Glutamatergic neuron (in vitro differentiated cells): ENCODE measurements at places on chromosomes 5 and 9. TPM values are rescaled to one million over a fixed set of nuclear protein-coding genes. Genes with fewer than 3 reads are reported as not detected.

- H3K36me3 ChIP-seq = peaks cover 21% of the 10 kb centered on the region
- no peak overlapping the region for H3K4me3 ChIP-seq
- peaks cover 6% of the 10 kb centered on the region for H3K27me3 ChIP-seq
- peaks cover 6% of the 10 kb centered on the region for H3K4me1 ChIP-seq
- no peak overlapping the region for H3K27ac ChIP-seq
These were observed 87.9 kb downstream of the ANKH start for GRCh38 chr5:14783691-14784090.

GRCh38 chr5:138095100-138095907 lies 11.5 kb downstream of the WNT8A start:
- H3K27me3 ChIP-seq = peaks cover 20% of the 10 kb centered on the region
- peaks cover 17% of the 10 kb centered on the region for H3K36me3 ChIP-seq
- no peak for DNase-seq
- H3K4me3 ChIP-seq = no peak overlapping the region
- H3K27ac ChIP-seq = no peak overlapping the region

DNA sequence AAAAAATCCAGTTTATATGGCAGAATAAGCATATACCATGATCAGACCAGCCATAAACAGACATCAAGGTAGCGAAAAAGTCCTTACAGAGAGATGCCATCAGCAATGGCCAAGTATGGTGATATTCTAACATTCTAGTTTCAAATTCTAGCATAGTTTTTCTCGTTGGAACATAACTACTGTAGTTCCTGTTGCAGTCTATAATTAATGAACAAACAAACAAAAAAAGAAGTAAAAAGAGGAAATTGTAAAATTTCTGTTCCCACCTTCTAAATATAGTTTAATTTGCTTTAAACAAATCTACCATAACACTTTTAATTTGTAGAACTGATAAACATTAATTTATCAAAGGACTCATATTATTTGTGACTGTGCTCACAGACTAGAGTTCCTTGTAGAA lies 9.9 kb upstream of the CD180 start:
- peaks cover 2% of the 10 kb centered on the region for H3K27me3 ChIP-seq
- DNase-seq = no peak
- H3K4me3 ChIP-seq = no peak overlapping the region
- peaks cover 19% of the 10 kb centered on the region for H3K4me1 ChIP-seq
- no peaks in the 10 kb centered on the region for H3K36me3 ChIP-seq
- no peak overlapping the region for H3K27ac ChIP-seq

GRCh38 chr5:139708434-139708861 lies 60.3 kb downstream of the CXXC5 start:
- H3K27ac ChIP-seq = peak overlapping the region; percentile 91
- no peaks in the 10 kb centered on the region for H3K36me3 ChIP-seq
- no peak for DNase-seq
- peaks cover 11% of the 10 kb centered on the region for H3K27me3 ChIP-seq
- H3K4me1 ChIP-seq = peaks cover 19% of the 10 kb centered on the region

- peaks cover 6% of the 10 kb centered on the region for H3K4me1 ChIP-seq
- H3K27me3 ChIP-seq = peaks cover 17% of the 10 kb centered on the region
- DNase-seq = no peak
- no peak overlapping the region for H3K4me3 ChIP-seq
These were observed 584 bp upstream of the KLF9 start for GRCh38 chr9:70415041-70415440.

GRCh38 chr9:89598926-89599325 lies 5.9 kb upstream of the GADD45G start:
- peaks cover 40% of the 10 kb centered on the region for H3K4me1 ChIP-seq
- H3K4me3 ChIP-seq = no peak overlapping the region
- H3K36me3 ChIP-seq = no peaks in the 10 kb centered on the region
- peak overlapping the region; percentile 77 for H3K27ac ChIP-seq

Gene INSL6
- total RNA-seq = not detected

Gene IRX1
- total RNA-seq = 69.3 TPM
